ENCODE measurements at places on chromosomes 12 and 14.

- peak within 1 kb of the TSS; percentile 97 for H3K27ac ChIP-seq
- H3K27me3 ChIP-seq: no peaks in the 10 kb centered on the region
- no peaks in the 10 kb centered on the region for H3K36me3 ChIP-seq
Measured at GRCh38 chr14:92039719-92040430, at the start of gene TRIP11. TRIP11 (minus strand) TSS chr14:92040059; CDS start chr14:92039685, 374 bp downstream.

DNA sequence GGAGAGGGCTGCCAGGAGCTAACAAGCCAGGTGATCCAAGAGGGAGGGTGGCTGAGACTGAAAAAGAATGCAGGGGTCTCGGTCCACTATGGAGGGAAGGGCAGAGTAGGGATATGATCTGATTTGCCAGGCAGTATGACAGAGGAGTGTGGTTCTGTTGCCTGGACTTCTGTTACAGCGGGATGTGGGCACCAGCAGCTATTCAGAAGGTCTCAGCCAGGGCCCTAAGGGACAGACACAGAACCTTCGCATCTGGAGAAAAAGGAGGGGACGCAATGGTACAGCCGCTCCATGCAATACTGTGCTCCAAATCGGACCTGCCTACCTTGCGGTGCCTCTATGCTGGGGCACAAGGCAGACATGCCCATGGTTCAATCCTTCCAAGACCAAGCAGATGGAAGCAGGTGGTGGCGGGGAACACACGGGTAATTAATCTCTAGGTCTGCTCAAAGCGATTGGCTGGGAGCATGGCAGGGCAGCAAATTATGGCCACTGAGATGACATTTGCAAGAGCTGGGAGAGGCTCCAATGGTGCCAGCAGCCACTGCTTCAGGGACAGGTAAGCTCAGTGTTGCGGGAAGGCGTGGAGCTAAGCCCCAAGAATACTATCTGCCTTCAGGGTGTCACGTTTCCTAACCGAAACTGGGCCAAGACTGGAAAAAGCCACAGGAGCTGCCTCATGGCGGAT is 185.5 kb downstream of the FOXN3 start:
- peaks cover 10% of the 10 kb centered on the region for H3K36me3 ChIP-seq
- H3K27ac ChIP-seq: no peak overlapping the region
- peaks cover 37% of the 10 kb centered on the region for H3K4me1 ChIP-seq

DNA sequence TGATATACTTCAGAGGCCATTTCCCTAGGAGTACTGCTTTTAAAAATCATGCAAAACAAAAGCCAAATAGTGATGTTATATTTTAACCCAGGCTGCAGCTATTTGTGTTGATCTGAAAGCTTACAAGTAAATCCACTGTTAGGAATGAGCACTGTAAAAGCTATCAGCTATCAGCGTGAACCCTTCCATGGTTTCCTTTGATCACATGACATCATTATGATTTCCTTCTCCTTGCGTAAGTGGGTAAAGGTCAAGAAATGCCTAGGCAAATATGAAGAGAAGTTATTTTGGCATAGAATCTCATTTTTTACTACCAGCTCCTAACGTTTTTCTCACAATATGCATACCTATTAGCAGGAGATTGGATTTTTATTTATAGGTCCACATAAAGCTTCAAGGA is 48.6 kb upstream of the CATSPERB start:
- no peaks in the 10 kb centered on the region for H3K36me3 ChIP-seq
- no peak overlapping the region for H3K4me3 ChIP-seq
- H3K27me3 ChIP-seq: no peaks in the 10 kb centered on the region
- no peaks in the 10 kb centered on the region for H3K4me1 ChIP-seq
- no peak overlapping the region for H3K27ac ChIP-seq

- peak; percentile 38 for DNase-seq
- H3K36me3 ChIP-seq: no peaks in the 10 kb centered on the region
- peak overlapping the region; percentile 64 for H3K27ac ChIP-seq
- H3K4me3 ChIP-seq: peak overlapping the region; percentile 95
Measured at GRCh38 chr12:123389560-123390351, 5.8 kb downstream of the KMT5A start.

- peak; percentile 76 for DNase-seq
- no peak overlapping the region for H3K4me3 ChIP-seq
- H3K4me1 ChIP-seq: peaks cover 5% of the 10 kb centered on the region
Measured at GRCh38 chr12:118714051-118714460, 267.3 kb upstream of the SRRM4 start.

- no peak for DNase-seq
- no peaks in the 10 kb centered on the region for H3K36me3 ChIP-seq
- no peaks in the 10 kb centered on the region for H3K4me1 ChIP-seq
- no peak overlapping the region for H3K27ac ChIP-seq
- no peak overlapping the region for H3K4me3 ChIP-seq
- no peaks in the 10 kb centered on the region for H3K27me3 ChIP-seq
Measured at GRCh38 chr14:54935958-54936357, 33.3 kb upstream of the GCH1 start.

DNA sequence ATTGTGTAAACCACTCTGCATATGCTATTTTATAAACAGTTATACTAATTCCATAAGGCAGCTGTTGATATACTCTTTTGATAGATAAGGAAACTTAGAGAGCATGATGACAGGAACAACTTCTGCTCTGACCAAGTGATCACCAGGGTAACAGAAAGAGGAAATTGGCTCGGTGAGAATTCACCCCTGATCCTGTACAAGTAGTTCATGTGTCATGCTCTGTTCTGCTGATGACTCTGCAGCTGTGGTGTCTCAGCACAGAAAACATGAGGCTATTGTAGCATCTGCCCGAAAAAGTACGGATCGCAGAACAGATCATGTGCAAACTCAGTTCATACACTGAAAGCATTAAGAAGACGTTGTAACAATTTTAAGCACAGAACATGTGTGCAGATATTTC is 345.0 kb downstream of the LRIG3 start:
- no peak overlapping the region for H3K4me3 ChIP-seq
- no peak overlapping the region for H3K27ac ChIP-seq
- no peaks in the 10 kb centered on the region for H3K4me1 ChIP-seq
- H3K36me3 ChIP-seq: no peaks in the 10 kb centered on the region
- no peak for DNase-seq

DNA sequence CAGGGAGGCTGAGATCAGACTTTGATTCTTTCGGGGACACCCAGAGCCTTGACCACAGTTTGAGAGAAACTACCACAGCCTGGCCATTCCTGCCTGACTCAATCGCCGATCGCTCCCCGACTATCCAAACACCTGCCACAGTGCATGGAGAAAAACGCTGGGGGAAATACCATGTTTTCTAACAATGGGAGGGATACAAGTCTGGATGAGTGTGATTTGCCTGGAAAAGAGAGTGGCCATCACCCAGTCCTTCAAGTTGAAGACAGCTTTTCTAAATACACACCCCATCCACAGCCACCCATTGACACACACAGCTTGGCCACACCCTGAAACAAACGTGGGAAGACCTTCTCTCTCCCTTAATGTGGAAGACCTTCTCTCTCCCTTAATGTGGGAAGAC is 6.7 kb upstream of the VASH1 start:
- H3K27ac ChIP-seq: no peak overlapping the region
- no peak overlapping the region for H3K4me3 ChIP-seq
- H3K4me1 ChIP-seq: peaks cover 8% of the 10 kb centered on the region
- H3K27me3 ChIP-seq: peaks cover 9% of the 10 kb centered on the region
- no peak for DNase-seq
- peaks cover 7% of the 10 kb centered on the region for H3K36me3 ChIP-seq

- H3K36me3 ChIP-seq: peaks cover 39% of the 10 kb centered on the region
- peaks cover 4% of the 10 kb centered on the region for H3K4me1 ChIP-seq
- no peak overlapping the region for H3K27ac ChIP-seq
- no peak overlapping the region for H3K4me3 ChIP-seq
Measured at GRCh38 chr14:102991376-102991775, 66.0 kb downstream of the CDC42BPB start.

DNA sequence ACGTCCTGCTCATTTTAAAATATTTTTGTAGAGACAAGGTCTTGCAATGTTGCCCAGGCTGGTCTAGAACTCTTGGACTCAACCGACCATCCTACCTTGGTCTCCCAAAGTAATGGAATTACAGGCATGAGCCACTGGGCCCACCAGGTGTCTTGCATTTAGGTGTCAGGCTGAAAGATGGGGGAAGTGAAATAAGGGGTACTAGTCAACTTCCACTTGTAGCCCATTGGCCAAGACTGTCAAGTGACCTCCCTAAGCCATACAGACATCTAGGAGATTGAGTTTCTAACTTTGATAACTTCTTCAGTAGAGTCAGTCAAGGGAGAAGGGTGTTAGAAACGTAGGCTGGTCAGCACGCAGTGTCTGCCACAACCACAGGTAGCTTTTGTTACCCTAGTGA is 32.0 kb downstream of the ARF6 start:
- no peak overlapping the region for H3K4me3 ChIP-seq
- DNase-seq: no peak
- no peaks in the 10 kb centered on the region for H3K36me3 ChIP-seq
- no peaks in the 10 kb centered on the region for H3K27me3 ChIP-seq
- H3K4me1 ChIP-seq: no peaks in the 10 kb centered on the region

Data from glutamatergic neuron (in vitro differentiated cells).